ENCODE measurements at places on chromosomes 1 and 21.

GRCh38 chr1:223714849-223715603 is 2.7 kb downstream of the CAPN2 start:
- H3K27ac ChIP-seq, result peak overlapping the region; percentile 39
- DNase-seq, result no peak
- no peaks in the 10 kb centered on the region for H3K27me3 ChIP-seq
- peak overlapping the region; percentile 70 for H3K4me3 ChIP-seq

DNA sequence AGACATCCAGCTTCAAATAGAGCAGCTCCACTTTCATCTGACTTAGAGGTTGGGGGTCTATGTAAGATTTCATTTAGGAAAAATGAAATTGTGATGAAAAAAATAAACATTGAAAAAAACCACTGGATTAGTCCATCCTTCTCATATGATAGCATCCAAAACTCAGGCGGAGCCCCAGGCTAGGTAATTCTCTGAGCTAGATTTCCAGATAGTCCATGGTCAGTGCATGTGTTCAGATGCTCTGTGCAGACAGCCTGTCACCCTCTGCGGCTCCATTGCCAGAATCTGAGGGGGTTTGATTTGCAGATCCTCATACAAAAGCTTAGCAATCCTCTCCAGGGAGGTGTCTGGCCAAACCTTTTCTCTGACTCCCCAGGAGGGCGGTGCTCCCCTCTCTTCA is 49.2 kb downstream of the C8B start:
- no peak overlapping the region for H3K4me3 ChIP-seq
- no peaks in the 10 kb centered on the region for H3K4me1 ChIP-seq
- no peaks in the 10 kb centered on the region for H3K36me3 ChIP-seq
- H3K27me3 ChIP-seq, result peaks cover 11% of the 10 kb centered on the region

DNA sequence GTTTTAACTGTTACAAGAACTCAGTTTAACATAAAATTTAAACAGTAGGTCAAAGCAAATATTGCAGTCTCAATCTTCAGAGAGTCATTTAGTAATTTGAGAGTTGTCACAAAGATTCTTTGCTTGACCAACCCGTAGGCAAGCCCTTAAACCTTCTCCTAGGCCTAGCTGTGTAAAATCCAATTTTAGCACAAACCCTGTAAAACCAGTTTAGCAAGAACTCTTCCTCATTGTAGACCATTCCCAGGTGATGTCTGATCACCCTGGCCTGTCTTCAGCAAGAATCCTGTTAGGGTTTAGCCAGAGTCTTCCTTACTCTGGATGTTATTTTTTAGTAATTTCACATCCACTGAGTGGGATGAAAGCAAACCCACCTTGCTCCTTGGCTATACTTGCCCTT is 30.1 kb downstream of the LRIG2 start:
- no peaks in the 10 kb centered on the region for H3K27me3 ChIP-seq
- no peaks in the 10 kb centered on the region for H3K4me1 ChIP-seq
- no peak for DNase-seq
- no peak overlapping the region for H3K27ac ChIP-seq
- peaks cover 3% of the 10 kb centered on the region for H3K36me3 ChIP-seq

DNA sequence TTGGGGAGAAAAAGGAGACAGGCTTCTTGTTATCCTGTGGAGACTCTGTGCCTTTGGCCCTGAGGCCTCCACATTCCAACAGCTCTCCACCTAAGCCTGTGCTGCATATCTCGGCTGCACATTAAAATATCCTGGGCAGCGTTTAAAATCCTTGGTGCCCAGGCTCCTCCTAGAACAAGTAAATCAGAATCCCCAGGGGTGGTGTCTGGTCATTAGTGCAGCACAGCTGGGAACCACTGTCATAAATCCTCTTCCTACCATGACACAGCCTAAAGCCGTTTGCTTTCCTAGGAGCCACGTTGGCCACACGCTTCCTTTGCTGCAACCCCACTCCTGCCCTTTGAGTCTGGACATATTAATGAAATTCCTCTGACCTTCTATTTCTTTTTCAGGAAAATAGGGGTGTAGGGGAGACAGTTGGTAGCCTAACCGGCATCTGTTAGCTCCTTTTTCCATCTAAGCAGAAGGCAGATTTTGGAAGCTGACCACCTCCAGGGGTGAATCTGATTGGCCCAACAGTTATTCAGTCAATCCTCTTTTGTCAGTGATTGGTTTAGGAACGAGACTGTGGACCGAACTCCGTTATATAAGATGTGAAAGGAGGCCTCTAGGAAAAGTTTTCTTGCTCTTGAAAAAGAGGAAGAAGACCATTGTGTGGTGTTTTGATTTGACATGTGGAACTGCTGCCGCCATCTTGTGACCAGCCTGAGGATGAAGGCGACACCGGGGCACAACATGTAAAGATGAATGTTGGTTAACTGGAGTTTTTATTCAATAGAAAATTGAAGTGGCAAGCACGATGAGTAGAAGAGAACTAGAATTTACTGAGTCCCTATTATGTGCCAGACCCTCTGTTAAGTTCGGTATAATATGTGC is 41.9 kb downstream of the JUN start:
- H3K27me3 ChIP-seq, result peaks cover 7% of the 10 kb centered on the region
- H3K36me3 ChIP-seq, result no peaks in the 10 kb centered on the region
- no peak overlapping the region for H3K4me3 ChIP-seq
- no peak for DNase-seq
- no peak overlapping the region for H3K27ac ChIP-seq

- peaks cover 1% of the 10 kb centered on the region for H3K36me3 ChIP-seq
- H3K4me1 ChIP-seq, result peaks cover 10% of the 10 kb centered on the region
- H3K4me3 ChIP-seq, result no peak overlapping the region
- H3K27ac ChIP-seq, result no peak overlapping the region
- H3K27me3 ChIP-seq, result peaks cover 20% of the 10 kb centered on the region
- no peak for DNase-seq
These were observed 4.3 kb upstream of the MFAP2 start for GRCh38 chr1:16984717-16985116.

GRCh38 chr1:112264553-112264952 is 131.5 kb upstream of the CTTNBP2NL start:
- H3K4me3 ChIP-seq, result no peak overlapping the region
- H3K27me3 ChIP-seq, result peaks cover 24% of the 10 kb centered on the region
- no peak for DNase-seq
- H3K27ac ChIP-seq, result no peak overlapping the region

DNA sequence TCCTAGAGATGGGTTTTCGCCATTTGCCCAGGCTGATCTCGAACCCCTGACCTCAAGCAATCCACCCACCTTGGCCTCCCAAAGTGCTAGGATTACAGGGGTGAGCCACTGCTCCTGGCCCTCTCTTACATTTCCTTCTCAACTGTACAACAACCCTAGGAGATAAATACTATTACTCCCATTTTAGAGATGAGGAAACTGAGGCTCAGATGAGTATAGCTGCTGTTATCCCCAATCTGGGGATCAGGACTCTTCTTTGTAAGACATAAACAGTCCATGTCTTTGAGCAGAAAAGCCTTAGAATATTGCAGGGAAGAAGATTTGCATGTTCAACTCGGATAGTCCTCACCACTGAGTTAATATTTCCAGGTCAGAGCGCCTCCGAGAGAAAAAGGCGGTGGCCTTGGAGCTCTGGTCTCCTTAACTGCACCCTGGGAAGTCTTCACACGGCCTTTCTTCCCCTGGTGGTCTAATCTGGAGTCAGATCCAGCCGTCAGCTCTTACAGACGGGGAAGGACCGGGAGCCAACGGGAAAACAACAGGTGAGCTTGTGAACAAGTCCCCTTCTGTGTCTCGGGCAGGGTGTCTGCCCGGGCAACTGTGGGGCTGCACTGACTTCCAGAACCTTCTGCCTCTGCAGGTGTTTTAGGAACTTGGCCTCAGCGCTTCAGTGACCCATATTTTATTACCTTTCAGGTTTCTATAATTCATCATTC is 5.9 kb upstream of the OLIG1 start:
- no peak overlapping the region for H3K27ac ChIP-seq
- peaks cover 5% of the 10 kb centered on the region for H3K4me1 ChIP-seq
- no peaks in the 10 kb centered on the region for H3K36me3 ChIP-seq

DNA sequence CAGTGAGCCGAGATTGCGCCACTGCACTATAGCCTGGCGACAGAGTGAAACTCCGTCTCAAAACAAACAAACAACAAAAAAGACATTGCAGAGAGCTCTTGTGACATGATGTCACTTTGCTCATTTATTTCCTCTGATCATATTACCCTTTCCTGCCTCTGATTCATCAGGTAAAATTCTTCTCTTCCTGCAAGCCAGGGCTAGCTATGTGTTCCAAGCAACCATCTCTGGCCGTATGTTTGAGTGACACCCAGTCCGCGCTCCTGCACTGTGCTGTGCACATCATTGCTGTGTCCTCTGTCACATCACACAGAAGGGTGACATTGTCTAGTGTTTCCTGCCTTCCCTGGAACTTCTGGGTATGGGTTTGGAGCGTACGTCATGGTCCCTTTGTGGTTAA is 251.3 kb downstream of the PCP4 start:
- no peak for DNase-seq
- no peaks in the 10 kb centered on the region for H3K36me3 ChIP-seq
- H3K27ac ChIP-seq, result no peak overlapping the region
- H3K4me3 ChIP-seq, result no peak overlapping the region
- H3K27me3 ChIP-seq, result no peaks in the 10 kb centered on the region
- no peaks in the 10 kb centered on the region for H3K4me1 ChIP-seq

DNA sequence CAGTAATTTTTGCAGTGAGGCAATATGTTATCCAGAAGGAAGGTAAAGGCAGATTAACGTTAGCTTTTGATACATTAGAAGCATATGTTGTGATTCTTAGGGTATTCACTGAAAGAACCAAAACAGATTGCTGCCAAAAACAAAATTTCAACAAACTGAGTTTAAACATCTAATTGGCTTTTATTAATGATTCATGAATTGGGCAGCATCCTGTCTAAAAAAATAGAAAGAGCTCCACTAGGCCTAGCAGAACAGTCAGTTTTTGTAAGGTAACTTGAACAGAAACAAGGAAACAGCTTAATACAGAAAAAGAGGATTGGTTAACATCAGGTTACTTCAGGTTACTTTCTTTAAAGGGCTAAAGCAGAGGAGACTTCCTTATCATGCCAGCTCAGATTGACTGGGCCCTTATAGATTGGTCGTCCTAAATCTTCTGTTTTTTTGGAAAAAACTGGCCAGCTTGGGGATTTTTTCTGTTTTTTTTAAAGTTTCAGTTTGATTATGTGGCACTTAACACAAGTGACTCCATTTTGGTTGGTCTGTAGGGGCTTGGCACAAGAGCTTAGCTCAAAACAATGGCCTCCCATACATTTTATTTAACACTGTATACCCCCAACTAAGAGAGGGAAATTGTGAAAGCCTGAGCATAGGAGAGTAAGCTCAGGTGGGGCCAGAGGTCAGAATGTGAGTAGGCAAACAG is 36.8 kb upstream of the GALNT2 start:
- peaks cover 29% of the 10 kb centered on the region for H3K4me1 ChIP-seq
- no peak overlapping the region for H3K27ac ChIP-seq
- no peaks in the 10 kb centered on the region for H3K36me3 ChIP-seq
- H3K27me3 ChIP-seq, result peaks cover 10% of the 10 kb centered on the region
- H3K4me3 ChIP-seq, result no peak overlapping the region
- no peak for DNase-seq

DNA sequence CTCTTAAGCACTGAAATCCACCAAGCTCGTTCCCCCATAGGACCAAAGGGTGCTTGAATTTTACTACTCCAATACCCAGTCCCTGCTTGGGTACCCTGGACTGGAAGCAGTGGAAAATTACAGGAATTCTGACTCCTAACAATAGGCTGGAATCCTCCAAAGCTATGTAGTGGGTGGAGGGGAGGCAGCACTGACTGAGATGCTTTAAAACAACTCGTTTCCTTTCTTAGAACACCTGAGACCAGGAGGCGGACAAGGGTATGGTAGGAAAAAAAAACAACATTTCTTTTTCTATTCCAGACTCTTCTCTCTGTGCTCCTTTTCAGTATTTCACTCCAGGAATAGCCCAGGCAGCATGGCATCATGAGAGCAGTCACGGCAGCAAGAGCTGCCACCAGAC is 2.3 kb downstream of the PEF1 start:
- no peak overlapping the region for H3K4me3 ChIP-seq
- no peaks in the 10 kb centered on the region for H3K36me3 ChIP-seq
- DNase-seq, result no peak
- peaks cover 30% of the 10 kb centered on the region for H3K4me1 ChIP-seq
- no peak overlapping the region for H3K27ac ChIP-seq
- H3K27me3 ChIP-seq, result no peaks in the 10 kb centered on the region

DNA sequence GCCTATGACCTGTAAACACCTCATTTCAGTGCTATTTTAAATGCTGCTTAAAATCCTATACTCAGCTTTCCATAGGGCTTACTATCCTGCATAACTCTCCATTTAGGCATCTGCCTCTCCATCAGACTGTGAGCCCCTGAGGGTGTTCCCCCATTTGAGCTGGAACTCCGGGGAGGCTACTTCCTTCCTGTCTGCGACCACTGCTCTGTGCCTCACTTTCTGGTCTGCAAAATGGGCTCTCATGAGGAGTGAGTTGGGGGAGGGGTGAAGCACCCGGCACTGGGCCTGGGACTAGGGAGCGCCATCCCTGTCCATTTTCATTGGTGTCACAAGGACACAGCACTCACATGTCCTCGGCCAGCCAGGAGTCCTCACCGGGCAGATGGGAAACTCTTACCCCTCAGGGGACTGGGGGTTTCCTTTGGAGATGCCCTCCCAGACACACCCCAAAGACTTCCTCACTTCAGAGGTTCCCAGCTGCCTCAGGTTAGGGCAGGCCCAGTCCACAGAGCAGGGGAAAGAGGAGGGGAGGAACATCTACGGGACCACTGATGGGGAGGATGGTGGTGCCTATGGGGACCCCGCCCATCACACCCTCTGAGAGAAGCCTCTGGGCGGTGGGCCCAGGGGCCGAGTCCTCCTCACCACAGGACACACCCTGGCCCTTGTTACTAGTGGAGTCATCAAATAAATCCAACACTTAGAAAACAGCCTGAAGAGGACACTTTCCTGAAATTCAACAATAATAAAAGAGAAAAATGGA is 134.9 kb downstream of the MATN1 start:
- H3K4me1 ChIP-seq, result no peaks in the 10 kb centered on the region
- peaks cover 49% of the 10 kb centered on the region for H3K27me3 ChIP-seq
- DNase-seq, result no peak
- H3K27ac ChIP-seq, result no peak overlapping the region

GRCh38 chr1:78211483-78212092 is 165.8 kb downstream of the GIPC2 start:
- H3K27me3 ChIP-seq, result no peaks in the 10 kb centered on the region
- H3K4me3 ChIP-seq, result no peak overlapping the region
- H3K36me3 ChIP-seq, result no peaks in the 10 kb centered on the region
- H3K4me1 ChIP-seq, result no peaks in the 10 kb centered on the region
- DNase-seq, result no peak

- peaks cover 3% of the 10 kb centered on the region for H3K36me3 ChIP-seq
- H3K27ac ChIP-seq, result no peak overlapping the region
- H3K27me3 ChIP-seq, result peaks cover 12% of the 10 kb centered on the region
- no peak overlapping the region for H3K4me3 ChIP-seq
- DNase-seq, result no peak
- peaks cover 11% of the 10 kb centered on the region for H3K4me1 ChIP-seq
These were observed 4.1 kb upstream of the NBL1 start for GRCh38 chr1:19639999-19640362.
